ENCODE measurements at places on chromosomes 13 and 19.

DNA sequence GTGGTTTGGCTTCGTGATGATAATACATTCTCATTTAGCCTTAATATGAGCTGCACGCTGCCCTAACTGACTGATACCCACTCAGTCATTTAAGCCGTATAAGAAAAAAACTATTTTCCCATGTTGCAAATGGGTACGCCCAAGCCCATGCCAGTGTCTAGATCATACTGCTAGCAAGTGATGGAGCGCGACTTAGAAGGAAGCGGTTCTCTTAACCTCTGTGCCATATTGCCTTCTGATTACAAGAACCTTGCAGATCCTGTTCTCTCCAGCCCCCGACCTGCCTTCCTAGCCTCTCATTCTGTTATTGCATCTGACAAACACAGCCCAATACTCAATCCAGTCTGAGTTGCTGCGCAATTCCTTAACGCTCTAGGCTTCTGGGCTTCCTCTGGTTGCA, 603 bp downstream of the GPALPP1 start:
- DNase-seq = no peak

DNA sequence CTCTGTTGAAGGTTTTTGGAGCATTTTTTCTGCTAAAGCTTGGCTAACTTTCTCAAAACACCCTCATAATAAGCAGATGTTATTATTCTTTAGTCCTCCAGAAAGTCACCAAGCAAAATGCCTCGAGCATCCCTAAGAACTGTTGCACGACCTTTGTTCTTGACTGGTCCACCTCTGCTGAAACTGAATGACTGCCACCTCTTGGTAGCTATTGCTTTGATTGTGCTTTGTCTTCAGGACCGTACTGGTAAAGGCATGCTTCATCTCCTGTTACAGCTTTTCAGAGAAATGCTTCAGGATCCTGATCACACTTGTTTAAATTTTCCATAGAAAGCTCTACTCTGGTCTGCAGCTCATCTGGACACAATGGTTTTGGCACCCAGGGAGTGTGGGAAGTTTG, 254.8 kb downstream of the DCT start:
- DNase-seq = no peak

DNA sequence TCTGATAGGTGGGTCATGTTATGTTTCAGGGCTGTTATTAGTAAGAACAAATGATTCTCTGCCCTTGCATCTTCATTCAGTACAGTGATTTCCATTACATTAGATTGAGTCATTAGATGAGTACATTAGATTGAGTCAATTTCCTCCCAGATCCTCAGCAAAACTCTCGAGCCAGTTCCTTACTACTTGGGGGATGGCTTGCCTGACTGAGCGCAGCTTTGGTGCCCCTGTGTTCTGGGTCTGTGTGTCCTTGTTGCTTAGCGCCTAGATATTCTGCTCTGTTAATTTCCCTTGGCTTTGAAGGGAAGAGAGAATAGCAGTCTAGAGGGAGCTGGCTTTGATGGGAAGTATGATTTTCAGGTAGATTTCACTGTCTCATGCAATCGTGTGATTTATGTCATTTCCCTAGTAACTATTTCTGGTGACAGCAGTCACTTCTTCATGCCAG, 19.1 kb upstream of the SCEL start:
- DNase-seq = no peak

DNA sequence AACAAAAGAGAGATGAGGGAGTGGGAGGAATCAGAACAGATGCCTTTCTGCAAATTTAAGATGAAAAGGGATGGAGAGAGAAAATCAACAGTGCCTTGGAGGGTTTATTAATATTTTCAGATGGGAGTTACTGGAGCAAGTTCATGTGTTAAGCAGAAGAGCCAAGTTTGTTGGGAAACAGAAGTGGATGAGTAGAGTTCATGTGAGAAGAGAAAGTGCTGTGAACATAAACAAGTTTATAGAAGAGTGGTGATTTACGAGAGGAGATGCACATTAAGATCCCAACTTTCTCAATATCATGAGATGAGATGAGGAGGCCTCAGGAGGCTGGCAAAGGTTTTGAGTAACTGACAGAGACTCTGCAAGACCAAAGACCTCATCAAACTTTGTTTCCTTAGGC, 274.1 kb upstream of the HTR2A start:
- no peak for DNase-seq

- DNase-seq = no peak
Observed at GRCh38 chr19:1811942-1812425, at the start of gene ATP8B3. Gene ATP8B3, minus strand, starts transcription at chr19:1812276. Its CDS starts 540 bp downstream, at chr19:1811736.

DNA sequence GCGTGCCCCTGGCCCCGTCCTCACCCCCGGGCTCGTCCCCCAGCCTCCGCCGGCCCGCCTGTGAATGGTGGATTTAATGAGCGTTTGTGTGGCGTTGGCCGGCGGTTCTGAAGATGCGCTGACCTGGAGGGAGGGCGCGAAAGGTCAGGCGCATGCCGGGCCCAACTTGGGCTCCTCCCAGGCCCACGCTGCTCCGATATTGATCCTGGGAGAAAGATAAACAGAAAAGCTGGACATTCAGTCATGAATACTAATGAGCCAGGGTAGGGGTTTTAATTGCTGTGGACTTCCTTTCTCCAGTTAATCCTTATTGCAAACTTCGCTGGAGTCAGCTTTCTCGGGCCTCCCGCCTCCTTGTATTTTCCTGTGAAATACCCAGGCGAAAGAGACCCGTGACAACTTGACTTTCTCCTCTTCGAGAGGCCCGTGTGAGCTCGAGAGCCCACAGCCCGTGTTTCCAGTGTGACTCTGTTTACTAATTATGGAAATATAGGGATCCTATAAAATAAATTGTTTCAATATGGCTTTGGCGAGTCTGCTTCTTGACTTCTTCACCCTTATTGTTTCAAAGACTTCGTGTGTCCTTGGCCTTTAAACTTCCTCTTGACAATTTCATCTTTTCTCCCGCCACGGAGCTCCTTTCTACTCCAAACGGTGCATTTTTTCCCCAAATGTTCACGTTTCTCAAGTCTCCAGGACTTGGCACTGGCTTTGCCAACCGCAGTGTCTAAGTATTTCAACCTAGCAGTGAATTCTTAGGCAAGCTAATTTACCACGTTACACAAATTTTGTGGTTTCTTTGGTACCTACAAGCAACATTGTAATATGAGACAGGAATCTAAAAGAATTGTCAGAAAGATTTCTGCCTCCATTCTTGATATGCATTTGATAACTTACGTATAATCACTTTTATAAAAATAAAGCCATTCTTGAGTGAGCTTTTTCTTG, 10.5 kb downstream of the ZIC2 start:
- no peak for DNase-seq

DNA sequence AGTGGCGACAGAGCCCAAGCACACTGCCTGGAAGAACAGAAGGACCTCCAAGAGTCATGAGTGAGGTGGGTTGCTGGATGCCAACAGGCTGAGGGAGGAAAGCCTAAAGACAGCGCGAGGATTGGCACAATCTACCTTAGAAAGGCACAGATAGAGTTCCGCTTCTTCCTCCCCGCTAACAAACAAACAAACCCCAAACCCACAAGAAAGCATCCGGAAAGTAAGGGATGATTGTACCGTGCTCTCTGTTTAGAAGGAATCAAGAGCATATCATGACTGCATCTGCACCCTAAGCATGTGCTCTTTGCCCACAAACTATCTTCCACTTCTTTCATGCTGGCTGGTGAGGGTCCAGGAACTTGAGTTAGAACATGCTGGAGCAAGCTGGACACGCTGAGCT, 233.0 kb upstream of the KLF12 start:
- no peak for DNase-seq

- DNase-seq = no peak
Observed at GRCh38 chr13:63463782-63464610, 2048.3 kb upstream of the PCDH20 start.

DNA sequence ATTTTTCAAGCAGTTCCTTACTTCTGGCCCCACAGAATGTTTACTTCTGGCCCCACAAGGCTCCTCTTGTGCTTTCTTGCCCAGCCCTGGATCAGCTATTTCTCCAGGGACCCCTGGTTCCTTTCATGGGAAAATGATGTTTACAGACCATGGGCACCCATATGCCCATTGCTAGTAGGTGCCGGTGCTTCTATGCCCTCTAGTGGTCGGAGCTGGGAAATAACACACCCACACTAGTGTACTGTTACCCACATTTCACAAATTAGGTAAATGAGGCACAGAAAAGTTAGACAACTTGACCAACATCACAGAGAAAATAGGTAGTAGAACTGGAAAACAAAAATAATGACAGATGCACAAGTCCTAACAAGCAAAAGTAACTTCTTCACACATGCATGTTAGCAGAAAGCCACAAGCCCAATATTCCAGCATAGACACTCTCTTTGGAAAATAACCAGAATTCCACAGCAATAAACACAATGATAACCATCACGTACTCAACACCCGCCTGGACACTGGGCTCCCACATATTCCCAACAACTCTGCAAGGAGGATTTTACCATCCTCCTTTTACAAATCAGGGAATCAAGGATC, 1.3 kb upstream of the CEACAM6 start:
- no peak for DNase-seq

- DNase-seq = no peak
Observed at GRCh38 chr19:48543121-48543710, 8.8 kb upstream of the SULT2B1 start.

- DNase-seq = no peak
Observed at GRCh38 chr13:95608640-95609323, 35.7 kb downstream of the DZIP1 start.

GRCh38 chr13:48839171-48839570, 136.5 kb upstream of the FNDC3A start:
- no peak for DNase-seq

DNA sequence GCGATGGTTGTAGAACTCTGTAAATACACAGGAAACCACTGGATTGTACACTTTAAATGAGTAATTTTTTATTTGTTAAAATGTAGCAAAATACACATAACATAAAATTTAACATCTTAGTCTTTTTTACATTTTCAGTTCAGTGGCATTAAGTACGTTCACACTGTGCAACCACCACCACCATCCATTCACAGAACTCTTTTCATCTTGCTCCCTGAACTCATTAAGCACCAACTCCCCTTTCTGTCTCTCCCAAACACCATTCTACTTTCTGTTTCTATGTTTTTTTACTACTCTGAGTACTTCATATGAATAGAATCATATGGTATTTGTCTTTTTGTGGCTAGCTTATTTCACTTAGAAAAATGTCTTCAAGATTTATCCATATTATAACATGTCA, 2.7 kb upstream of the UBL3 start:
- DNase-seq = no peak

DNA sequence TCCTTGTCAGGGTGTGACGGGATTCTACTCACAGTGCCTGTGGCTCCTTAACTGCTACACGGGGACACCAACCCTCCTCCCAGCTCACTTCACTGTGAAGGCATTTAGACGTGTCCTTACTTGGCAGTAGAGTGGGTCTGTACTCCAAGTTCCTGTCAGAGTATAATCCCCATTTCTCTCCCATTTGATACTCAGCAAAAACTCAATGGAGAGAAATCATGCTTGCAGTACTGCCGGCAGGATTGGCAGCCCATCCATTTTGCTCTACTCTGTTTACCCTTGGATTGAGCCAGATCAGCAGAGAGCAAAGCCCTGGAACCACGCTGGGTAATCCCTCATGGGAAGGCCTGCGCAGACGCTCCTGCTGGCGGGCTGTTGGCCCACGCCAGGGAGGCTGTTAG, 28.9 kb downstream of the ARL11 start:
- no peak for DNase-seq

GRCh38 chr19:7004313-7004931, 16.8 kb downstream of the MBD3L2B start:
- no peak for DNase-seq

DNA sequence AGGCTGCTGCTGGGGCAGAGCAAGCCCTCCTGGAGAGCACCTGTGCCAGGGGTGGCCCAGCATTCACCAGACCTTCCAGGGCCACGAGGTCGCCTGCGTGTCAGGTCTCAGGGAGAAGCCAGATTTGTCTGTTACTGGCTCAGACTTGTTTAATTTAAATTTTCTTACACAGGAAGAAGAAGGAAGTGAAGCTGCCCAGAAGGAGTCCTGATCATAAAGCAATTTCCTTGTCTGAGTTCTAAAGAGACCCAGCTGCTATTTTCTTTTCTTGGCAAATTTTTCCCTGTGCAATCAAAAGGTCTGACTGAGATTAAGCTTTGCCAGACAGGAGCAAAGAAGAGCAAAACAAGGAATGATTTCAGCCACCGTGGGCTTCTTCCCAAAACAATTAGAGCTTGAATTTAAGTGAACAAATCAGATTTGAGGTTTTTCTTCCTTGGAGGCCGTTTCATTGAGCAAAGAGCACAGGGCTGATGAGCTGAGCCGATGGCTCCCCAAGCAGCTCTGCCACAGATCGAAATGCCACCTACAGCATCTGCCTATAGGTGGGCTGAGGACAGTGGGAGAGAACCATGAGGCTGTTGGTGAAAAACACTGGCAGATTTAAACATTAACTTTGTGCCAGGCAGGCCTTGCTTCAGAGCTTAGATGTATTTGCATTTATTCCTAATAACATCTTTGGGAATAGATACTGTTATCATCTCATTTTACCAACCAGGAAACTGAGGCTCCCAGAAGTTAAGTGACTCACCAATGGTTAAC, 40.1 kb downstream of the HSPH1 start:
- DNase-seq = no peak

DNA sequence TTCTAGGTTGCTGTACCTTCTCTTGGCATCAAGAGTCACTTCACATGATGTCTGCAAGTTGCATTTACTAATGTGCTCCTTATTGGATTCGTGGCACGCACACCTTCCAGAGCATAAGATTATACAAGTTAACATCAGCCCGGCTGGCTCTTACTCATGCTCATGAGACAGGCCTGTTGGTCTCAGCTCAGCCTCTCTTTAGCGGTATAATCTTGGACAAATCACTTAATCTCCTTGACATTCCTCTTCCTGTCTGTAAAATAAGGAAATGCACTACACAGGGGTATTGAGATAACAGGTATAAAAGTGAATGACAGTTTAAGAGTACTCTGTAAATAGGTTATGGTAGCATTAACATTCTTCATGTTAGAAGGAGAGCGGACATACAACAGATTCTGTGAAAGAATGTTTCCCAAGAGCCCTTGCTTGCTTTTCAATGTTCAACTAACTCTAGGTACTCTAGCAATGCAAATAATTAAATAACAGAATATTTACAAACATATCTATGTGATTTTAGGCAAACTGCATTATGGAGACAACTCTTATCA, 181.1 kb downstream of the FGF14 start:
- no peak for DNase-seq

GRCh38 chr19:3494559-3494958, 5.9 kb downstream of the DOHH start:
- no peak for DNase-seq

DNA sequence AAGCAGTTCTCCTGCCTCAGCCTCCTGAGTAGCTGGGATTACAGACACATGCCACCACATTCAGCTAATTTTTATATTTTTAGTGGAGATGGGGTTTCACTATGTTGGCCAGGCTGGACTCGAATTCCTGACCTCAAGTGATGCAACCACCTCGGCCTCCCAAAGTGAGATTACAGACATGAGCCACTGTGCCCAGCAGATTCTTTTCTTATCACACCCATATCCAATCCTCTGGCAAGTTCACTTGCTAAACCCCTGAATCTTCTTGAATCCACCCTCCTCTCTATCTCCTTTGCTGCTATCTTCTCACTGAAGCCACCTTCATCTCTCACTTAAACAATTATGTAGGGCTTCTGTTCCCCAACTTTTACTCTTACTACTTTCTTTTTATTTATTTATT, 17.5 kb downstream of the TMEM143 start:
- no peak for DNase-seq

GRCh38 chr19:51754109-51754508, 2.4 kb upstream of the FPR1 start:
- no peak for DNase-seq

- DNase-seq = no peak
Observed at GRCh38 chr13:58994777-58995176, 1169.0 kb downstream of the DIAPH3 start.
